NB4 (cell line): ENCODE measurements at places on chromosomes 16 and 17.

- no peak for DNase-seq
Measured at GRCh38 chr17:15432807-15433611, 34.4 kb downstream of the CDRT4 start.

- no peak for DNase-seq
Measured at GRCh38 chr17:8665684-8666083, 35.2 kb upstream of the MYH10 start.

GRCh38 chr16:85362443-85362842 is 250.2 kb upstream of the CIBAR2 start:
- no peak for DNase-seq

DNA sequence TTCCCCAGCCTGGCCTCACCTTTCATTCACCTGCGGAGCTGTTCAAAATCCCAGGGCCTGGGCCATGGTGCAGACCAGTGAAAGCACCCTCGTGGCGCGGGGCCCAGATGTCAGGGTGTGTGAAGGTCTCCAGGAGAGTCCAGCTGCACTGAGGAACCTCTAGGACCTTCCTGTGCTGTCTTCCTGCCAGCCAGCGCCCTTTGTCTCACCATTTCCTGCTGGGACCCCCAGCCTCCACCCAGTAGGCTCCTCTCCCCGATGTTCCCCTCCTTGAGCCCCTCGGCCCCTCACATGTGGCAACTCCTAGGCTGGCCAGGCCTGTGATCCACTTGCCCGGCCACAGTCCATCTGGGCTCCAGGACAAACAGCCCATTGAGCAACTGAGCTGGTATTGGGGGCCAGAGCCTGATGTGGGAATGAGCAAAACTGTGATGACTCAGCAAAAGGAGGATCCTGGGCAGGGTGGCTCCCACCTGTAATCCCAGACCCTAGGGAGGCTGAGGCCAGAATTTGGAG is 677 bp downstream of the SULT1A2 start:
- DNase-seq: no peak

DNA sequence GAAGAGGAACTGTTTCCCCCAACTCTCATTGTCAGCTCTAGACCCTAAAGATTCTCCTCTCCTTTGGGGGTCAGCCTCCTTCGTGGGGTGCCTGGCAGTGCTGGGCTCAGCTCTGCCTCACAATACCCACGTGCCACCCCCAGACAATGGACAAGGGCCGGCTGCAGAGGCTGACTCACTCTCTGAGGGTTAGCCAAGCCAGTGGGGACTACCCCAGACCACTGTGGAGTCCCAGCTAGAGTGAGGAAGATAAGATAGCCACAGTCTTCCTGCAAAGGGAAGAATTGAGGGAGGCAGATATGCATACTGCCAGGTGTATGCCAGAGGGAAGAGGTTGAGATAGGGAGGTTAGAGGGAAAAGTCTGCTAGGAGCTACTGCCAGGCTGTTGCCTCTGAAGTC is 13.5 kb upstream of the MTMR4 start:
- no peak for DNase-seq

GRCh38 chr16:12917246-12917645 is 15.8 kb downstream of the SHISA9 start:
- DNase-seq: no peak

DNA sequence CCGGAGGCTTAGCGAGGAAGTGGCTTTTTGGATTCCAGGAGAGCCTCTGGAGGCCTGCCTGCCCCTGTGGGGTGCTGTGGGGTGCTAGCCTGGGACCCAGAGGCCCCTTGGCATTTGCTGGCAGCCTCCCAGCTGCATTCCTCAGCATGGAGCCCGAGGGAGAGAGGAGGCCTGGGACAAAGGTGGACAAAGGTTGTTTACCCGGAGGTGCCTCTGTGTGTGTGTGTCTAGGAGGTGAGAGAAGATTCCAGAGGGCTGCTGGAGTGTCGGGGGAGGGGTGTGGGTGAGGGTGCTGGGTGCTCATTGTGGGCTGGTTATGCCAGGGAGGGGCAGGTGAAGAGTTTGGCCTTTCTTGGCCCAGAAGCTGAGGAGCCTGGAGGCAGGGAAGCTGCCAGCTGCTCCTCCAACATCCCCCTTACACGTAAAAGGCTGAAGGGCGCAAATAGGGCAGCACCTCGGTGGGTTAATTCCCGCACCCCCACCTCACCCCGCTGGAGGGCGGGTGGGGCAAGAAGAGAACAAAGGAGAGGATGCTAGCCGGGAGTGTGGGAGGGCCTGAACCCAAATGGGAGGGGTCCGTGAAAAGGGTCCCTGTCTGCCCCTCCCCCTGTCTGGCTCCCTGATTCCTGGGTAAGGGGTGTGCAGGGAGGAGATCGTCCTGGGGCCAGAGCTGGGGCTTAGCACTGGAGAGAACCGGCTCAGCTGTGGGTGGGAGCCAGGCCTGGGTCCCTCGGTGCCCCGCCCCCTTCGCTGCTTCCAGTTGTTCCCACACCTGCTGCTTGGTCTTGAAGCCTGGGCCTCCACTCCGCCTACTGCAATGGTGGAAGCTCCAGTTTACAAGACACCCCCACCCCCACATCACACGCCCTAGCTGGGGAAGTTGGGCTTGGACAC is 9.9 kb downstream of the HEXIM2 start:
- DNase-seq: peak; percentile 64

- DNase-seq: no peak
Measured at GRCh38 chr17:54933921-54934320, 33.3 kb downstream of the TOM1L1 start.

- DNase-seq: no peak
Measured at GRCh38 chr17:82402865-82403264, 15.3 kb upstream of the HEXD start.

DNA sequence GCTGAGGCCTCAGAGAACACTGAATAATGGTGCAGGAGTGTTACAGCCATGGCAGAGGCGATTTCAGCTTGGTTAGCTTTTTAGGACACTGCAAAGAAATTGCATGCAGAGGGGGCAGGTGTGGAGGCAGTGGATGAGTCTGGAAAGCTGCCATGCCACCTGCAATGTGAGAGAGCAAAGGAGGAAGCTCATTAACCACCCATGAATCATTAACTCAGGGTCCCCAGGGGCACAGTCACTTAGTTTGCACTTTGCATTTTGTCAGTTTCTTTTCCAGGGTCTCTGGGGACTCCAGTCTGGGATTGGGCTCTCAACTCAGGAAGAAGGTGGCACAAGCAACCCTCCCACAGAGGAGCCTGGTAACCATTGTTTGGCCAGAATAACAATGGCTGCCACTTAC is 132.9 kb downstream of the USP31 start:
- peak; percentile 25 for DNase-seq

DNA sequence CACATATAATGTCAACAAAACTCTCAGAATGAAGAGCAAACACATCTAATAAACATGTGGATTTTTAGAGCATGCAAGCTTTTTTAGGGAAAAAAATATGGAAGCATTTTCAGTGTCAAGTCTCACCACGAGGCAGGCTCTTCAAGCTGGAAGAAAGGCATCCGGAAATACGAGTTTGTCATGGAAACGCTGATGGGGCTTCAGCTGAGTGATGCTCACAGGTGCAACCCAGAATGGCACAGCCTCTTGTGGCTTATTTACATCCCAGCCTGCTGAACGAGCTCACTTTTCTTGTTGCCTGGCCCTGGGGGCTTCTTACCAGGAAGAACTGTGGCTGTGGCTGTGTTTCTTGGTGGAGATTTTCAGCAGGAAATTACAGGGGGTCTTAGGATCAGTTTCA is 24.1 kb upstream of the DYNLL2 start:
- DNase-seq: no peak

DNA sequence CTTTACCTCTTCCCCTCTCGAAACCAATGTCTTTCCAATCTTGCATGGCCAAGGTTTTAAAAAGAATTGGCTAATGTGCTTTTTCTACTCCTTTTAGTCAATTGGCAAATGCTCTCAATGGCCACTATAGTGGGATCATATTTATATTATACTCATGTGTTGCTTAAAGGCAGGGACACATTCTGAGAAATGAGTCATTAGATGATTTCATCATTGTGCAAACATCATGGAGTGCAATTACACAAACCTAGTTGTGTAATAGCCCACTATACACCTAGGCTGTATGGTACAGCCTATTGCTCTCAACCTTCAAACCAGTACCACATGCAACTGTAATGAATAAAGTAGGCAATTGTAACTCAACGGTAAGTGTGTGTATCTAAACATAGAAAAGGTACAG is 180.9 kb downstream of the HS3ST3A1 start:
- DNase-seq: peak; percentile 77

DNA sequence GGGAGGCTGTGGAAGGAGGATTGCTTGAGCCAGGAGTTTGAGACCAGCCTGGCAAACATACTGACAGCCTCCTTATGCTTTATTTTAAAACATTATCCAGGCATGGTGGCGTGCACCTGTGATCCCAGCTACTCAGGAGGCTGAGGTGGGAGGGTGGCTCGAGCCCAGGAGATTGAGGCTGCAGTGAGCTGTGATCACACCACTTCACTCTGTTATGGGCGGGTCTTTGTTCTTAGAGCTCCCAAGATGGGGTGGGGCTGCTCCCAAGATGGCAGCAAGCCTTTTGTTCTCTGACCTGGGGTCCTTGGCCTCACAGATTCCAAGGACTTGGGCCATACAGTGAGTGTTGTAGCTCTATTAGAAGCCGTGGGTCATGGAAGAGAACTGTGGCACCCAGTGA is 26.1 kb upstream of the ST6GALNAC2 start:
- DNase-seq: no peak

DNA sequence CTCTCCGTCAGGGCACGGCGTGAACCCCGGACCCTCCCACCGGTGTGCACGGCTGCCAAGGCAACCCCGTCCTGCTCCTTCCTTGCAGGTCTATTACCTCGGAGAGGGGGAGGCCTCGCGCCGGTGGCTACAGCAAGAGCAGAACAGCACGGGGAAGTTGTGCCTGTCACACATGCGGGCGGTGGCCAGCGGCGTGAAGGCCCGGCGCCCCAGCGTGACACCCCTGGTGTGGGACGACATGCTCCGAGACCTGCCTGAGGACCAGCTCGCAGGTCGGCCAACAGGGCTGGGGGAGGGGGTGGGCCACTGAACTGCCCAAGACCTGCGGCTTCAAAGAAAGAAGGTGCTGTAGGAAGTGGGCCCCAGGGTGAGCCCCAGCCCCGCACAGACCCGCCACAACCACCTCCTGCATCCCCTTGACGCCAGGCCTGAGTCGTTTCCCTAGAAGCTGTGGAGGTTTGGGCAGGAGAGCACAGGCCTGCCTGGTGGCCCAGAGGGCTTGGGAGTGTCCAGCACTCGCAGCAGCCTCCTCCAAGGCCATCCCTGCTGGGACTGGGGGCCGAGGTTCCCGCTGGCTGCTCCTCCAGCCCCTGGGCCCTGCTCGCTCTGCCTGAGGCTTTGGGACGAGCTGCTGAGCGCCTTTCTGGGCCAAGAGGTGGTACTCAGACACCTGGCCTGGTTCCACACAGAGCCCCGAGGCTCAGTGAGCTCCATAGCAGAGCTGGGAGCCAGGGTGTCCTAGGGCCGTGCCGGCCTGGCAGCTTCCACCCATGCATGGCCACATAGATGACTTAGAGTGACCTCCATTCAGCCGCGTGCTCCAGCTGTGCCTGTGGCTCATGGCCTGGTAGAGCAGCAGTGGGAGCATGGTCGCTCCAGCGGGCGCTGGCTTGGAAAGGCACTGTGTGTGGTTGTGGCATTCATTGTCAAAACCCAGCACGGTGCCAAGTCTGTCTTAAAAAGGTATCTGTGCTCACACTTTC is 14.7 kb downstream of the CYBC1 start:
- no peak for DNase-seq

DNA sequence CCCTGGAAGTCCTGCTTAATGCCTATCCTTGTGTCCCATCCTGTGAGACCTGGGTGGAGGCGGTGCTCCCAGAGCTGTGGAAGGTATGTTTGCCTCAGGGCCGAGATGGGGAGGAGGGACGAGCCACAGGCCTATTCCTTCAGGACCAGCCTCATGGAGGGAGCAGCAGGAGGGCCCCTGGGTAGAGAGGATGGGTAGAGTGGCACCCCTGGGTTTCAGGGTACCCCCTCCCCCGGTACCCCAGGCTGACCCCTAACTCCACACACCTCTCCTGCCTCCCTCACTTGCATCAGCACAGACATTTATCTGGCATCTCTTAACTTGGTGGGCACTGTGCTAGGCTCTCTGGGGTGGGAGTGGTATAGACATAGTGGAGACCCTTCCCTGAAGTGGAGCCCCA is 7.1 kb downstream of the ASB16 start:
- no peak for DNase-seq
